Gastroesophageal sphincter (tissue), 4 donors: ENCODE measurements at places on chromosomes 5 and 9.

GRCh38 chr9:91131433-91131839 is 230.3 kb downstream of the AUH start:
- peak; percentile 85 for ATAC-seq

- peak; percentile 83 for ATAC-seq
Observed at GRCh38 chr5:157384971-157385709, 74.9 kb upstream of the NIPAL4 start.

- peak; percentile 82 for ATAC-seq
Observed at GRCh38 chr5:157718519-157718918, 12.7 kb upstream of the THG1L start.

DNA sequence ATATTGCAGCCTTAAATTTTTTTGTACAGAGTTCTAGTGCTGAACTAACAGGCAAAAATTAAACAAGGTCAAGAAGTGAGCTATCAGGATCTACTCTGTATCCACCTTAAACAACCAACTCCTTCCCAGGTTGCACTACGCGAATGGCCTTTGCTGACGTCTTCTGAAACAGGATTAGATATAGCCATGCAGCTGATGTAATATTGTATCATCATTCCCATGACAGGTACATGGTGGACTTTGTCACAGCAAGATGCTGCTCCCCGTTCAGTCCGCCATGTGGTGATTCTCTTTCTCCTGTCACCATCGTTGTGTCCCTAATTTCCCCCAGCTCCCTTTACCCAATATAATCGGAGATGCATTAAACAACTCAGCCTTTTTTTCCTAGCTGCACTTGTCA is 328.9 kb downstream of the DEPDC1B start:
- no peak for ATAC-seq

GRCh38 chr5:98416541-98416940 is 356.9 kb upstream of the RGMB start:
- no peak for ATAC-seq

DNA sequence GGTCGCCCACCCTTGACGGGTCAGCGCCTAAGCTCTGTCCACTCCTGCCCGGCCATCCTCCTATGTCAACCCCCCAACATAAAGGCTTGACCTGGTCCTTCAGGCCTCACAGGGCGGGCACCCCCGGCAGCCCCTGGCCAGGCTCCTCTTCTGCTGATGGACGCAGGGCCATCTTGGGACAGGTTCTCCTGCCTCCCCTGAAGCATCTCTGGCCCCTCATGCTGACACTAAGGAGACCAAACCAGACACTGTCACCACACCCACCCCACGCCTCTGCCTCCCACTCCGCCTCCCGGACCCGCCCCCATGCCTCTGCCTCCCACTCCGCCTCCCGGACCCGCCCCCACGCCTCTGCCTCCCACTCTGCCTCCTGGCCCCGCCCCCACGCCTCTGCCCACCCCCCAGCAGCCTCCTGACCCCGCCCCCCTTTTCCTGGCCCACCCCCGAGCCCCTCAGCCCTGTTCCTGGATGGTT is 6.8 kb downstream of the OBP2A start:
- no peak for ATAC-seq

DNA sequence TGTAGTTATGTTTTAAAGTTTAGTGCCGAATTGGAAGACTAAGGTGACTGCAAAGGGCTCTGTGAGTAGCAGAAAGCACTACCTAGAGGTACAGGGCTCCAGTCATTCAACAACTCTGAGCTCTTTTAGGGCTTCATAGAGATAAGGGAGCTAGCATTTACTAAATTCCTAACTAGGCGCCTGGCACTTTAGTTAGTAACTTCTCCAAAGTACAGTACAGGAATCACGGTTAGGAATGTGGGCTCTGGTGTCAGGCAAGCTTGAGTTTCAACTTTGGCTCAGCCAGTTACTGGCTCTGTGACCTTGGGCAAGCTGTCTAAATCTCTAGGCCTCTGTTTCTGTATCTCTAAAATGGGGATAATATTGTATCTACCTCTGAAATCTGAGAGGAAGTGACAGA is 115.3 kb downstream of the SLIT3 start:
- ATAC-seq: no peak

- no peak for ATAC-seq
Observed at GRCh38 chr5:39368116-39368515, 3.8 kb upstream of the C9 start.

DNA sequence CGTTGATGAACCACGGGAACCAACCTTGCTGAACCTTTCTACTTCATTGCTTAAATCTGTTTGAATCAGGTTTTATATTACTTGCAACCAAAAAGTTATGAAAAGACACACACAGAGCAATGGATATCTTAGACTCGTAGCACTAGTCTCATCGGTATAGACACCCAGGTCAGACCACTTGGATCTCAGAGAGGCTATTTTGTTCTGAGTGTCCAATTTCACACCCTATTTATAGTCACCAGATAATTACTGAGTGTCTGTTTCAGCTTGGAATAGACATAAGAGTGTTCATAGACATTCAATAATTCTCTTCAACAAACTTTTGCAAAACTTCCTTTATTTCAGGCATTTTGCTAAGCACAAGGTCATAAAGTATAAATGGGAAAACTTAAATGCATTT is 145.4 kb upstream of the EGFLAM start:
- no peak for ATAC-seq

GRCh38 chr9:97711223-97711626 is 14.1 kb upstream of the XPA start:
- peak; percentile 10 for ATAC-seq

DNA sequence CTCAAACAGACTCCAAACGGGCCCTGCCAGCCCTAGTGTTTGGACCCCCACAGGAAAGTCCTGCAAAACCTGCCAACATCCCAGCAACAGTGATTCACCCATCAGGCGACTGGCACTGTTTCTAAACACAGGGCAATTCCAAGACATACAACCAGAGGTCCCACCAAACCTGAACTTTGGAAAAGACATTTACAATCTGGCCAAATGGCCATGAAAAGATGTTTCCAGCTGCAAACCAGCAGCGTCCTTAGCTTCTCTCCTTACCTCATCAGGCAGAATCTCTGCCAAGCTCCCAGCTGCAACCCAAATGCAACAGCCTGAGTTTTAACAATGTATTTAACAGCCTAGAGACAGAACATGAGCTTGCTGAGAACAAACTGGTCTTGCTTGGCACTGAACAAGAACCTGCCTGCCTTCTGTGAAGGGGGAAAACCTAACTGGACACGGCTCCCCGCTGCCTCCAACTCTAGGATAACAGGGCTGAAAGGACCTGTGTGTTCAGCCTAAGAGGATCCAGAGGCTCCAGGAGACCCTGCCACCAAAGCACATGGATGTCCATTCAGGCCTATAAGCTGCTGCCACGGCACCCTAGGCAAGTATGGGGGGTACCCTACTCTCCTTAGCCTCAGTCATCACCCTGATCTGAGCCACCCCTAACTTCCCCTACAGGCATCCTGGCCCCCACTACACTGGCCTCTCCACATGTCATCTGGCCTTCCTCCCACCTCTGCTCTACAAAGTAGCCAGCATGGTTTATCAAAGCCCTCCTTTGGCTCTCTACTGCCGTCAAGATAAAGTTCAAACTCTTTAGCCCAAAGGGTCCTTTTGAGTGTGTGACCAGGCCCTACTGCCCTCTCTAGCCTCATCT is 5.6 kb downstream of the P4HA2 start:
- ATAC-seq: peak; percentile 58

DNA sequence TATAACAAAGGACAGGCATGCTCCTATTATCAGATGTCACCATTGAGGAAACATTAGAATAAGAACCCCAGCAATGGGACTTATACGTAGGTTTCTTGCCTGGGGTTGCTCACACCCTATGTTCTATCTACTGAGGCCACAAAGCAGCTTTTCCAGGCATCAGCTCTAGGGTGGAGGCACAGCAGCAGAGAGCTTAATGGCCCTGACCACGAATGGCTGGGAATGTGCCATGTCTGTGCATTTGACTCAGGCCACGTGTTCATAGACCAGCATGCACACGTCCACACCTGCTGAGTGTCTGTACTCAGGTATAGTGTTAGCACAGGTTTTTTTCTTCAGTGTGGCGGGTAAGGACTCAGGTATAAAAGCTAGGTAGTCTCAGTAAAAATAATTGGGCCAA is 129.4 kb downstream of the AOPEP start:
- no peak for ATAC-seq

DNA sequence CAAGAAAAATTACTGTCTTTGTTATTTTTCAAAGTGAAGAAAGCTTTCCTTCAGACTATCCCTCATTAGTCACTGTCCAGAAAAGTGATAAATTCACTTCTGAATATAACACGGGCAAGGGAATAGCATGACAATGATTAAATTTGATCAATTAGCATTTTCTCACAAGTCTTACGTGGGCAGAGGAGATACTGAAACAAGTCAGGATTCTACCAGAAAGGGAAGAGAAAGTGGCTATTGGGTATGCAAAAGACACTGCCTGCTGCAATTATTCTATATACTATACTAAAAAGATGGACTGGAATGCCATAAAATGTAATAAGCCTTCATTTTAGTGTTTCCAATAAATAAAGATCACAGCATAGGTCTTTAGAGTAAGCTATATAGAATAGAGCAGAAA is 7.4 kb downstream of the COX7C start:
- no peak for ATAC-seq

GRCh38 chr5:89130851-89131250 is 247.9 kb upstream of the MEF2C start:
- no peak for ATAC-seq

DNA sequence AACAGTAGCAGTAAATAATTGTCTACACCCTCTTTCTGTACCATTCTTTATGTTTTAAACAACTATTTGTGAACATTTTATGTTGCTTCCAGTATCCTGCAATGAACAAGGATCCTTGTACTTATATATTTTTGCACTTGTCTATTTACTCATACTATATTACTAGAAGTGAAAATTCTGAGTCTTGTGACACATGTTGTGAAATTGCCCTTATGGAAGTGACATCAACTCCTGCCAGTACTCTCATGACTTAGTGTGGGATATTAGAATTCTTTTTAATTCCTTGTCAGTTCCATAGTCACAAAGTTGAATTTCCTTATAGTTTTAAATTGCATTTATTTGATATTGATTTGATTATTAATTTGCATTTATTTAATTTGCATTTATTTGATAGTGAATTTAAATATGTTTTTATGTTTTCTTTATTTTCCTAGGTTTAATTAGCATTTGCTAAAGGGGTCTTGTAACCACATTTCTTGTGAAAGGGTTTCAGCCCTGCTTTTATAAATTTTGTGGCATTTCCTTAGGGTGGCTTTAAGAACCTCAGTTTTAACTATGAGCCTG is 27.7 kb downstream of the PARP8 start:
- no peak for ATAC-seq

- ATAC-seq: no peak
Observed at GRCh38 chr5:124512236-124512635, 234.2 kb downstream of the ZNF608 start.
